ENCODE measurements at places on chromosomes 7 and 10. TPM values are rescaled to one million over a fixed set of nuclear protein-coding genes. Genes with fewer than 3 reads are reported as not detected.

HTR7 gene
- total RNA-seq: 7.3 TPM

GRCh38 chr10:78934532-78934898 is 134.3 kb upstream of the ZMIZ1 start:
- no peak for DNase-seq

DNA sequence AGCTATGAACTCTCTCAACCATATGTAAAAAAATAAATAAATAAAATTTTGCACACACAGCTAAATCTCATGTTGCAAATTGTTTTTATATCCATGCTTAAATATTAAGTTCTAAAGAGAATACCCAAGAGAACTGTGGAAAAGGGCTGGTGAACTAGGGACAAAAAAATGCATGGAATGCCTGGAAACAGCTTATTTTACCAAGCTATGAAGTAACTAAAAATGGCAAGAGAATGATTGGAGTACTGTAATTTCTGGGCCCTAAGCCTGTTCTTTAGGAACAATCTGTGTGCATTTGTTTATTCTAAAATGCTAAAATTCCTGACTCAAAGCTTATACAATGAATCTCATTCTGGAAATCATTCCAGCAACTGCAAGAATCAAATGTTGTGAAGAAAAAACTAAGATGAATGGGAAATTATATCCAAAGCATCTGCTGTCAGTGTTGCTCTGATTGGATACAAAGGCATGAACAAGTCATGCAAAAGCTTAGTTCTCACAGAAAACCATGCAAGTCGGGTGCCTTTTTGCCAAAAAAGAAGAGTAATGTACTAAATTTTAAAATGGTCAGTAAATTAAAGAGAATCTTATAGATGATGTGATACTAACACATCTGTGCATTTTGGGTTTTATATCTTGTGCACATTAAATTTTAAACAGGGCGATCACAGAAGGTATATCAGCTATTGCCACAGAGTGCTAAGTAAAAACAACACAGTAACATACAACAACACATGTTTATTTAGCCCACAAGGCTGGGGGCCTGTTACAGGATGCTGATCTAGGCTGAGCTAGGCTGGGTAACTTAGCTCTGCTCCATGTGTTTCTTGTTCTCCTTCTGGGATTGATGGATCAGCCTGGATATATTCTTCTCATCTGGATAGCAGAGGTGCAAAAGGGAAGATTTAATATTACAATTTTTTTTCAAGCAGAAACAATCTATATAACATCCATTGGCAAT is 453.5 kb upstream of the SEMA3A start:
- DNase-seq: no peak

DNA sequence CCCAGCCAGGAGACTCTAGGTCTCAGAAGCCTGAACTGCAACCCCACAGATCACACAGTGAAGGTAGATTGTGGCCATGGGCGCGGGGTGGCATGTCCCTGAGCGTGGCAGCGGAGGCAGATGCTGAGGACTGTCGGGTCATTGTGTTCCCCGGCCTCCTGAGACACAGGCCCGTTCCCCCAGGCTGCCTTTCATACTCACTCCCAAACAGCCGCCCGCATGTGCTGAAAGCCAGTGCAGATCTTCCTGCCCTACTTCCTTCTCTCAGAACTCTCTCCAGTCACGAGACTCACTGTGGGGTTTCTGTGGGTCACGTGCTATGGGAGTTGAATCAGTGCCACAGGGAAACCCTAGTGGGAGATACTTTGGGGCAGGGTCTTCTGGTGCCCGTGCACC is 48.0 kb downstream of the ZNF467 start:
- DNase-seq: no peak

SLC29A3 gene
- 11.7 TPM for total RNA-seq

DNA sequence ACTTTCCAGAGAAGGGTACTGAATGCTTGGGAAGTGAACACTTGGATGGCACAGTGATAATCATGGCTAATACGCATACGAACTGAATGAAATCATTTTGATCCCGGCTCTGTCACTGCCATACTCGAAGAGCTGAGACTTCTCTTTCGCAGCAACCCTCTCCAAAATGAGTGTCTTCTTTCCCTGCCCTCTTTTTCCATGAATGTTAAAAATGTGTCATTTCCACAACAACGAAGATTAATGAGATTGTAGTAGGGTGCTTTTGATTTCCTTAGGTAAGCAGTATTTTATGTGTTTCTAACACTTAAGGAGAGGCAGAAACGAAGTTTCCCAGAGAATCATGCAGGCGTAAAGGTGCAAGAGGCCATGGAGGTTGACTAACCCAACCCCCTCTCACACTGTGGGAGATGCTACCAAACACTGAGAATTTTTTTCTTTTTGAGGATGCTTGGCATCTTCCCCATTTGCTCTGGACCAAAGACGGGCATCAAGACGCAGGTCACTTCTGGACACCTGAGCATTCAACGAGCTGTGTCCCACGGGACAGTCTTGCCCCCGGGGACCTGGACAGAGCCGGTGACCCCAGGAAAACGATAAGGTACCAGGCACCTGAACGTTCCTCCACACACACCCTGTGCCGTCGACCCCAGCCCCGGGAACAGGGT is 823 bp downstream of the COPG2 start:
- DNase-seq: no peak

GRCh38 chr7:150368884-150369747 is 494 bp downstream of the REPIN1 start:
- peak; percentile 80 for DNase-seq

MALRD1 gene
- total RNA-seq: 0.28 TPM

- DNase-seq: no peak
These were observed 56.1 kb downstream of the ATAD1 start for GRCh38 chr10:87761892-87762291.

- no peak for DNase-seq
These were observed 141.3 kb upstream of the FZD8 start for GRCh38 chr10:35783305-35783838.

DNA sequence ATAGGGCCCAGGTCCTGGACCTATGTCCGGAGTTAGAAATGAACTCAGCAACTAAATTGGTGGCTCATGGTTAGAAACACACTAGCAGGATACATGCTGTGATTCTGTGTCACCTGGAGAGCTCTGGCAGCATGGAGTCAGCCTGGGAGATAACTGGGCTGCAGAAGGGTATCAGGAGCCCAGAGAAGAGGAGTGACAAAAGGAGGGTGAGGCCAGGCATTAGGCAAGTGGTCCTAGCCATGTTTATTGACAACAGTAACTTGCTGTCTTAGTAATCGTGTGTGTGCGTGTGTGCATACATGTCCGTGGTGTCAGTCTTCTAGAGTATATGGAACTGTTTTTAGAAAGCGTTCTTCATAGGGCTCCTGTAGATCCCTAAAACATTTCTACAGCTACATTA is 157.5 kb upstream of the PHYHIPL start:
- DNase-seq: no peak

DNA sequence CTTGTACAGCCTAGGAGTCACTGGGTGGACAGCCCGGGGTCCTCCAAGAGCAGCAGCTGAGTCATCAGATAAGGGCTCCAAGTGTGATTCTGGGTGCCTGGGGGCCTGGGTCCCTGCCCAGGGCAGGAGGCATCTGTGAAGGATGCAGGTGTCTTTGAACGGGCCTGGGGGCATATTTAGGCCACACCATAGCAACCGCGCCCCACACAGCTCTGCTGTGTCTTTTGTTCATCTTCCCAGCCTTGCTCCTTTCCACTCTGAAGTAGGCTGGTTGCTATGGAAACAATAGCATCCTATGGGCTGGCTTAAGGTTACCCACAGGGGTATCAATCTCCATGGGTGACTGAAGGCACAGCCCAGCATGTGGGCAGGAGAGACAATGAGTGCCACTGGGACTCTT is 324.7 kb downstream of the TCERG1L start:
- DNase-seq: no peak

HOXA13 gene
- total RNA-seq: not detected

DNA sequence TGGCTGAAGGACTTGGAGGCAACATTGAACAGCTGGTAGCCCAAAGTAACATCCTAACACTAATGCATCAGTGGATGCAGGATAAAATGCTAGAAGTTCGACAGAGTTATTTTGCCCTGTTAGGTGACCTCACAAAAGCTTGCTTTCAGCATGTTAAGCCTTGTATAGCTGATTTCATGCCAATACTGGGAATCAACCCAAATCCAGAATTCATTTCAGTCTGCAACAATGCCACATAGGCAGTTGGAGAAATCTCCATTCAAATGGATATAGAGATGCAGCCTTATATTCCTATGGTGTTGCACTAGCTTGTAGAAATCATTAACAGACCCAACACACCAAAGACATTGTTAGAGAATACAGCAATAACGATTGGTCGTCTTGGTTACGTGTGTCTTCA is 62.9 kb downstream of the CCSER2 start:
- DNase-seq: no peak

TMEM270 gene
- not detected for total RNA-seq

AASS gene
- 41.9 TPM for total RNA-seq

GRM3 gene
- not detected for total RNA-seq

DNA sequence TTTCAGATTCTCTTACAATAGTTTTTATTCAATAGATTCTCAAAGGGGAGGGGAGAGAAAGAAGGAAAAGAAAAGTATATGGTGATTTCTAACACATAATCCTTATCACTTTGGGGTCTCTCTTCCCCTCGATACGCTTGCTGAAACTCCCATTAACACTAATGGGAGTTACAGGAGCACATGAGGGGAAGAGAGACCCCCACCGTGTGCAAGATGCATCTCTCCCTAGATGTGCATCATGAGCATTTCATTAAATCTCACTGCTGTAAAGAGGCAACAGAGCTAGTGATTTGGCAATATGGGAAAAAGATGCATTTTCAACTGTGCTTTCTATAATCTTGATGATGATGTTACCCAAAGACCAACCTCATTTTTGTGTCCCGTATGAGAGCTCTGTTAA is 177.4 kb downstream of the SKAP2 start:
- DNase-seq: no peak

DNA sequence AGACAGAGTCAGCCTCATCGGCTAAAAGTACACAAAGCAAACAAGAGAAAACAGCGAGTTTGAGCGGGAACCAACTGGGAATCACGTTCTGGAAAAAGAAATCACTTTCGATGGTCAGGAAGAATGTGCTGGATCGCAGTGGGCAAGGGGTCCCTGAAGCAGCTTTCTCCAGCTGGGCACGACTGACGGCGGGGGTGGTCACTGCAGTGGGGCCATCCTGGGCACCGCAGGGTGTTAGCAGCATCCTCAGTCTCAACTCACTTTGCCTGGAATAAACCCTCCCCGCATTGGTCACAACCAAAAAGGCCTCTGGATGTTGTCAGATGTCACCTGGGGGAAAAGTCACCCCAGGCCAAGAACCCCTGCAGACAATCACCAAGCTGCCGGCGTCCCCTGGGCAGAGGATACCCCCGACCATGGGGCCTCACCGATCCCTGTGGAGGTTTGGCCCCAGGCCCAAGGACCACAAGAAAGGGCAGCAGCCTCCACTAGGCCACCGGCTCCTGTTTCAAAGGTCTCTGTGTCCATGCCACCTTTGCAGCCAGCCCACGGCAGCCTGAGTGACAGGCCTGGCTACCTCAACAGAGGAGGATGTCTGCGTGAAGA is 42.9 kb downstream of the EBF3 start:
- no peak for DNase-seq

GRCh38 chr7:66082886-66083415 is 7.3 kb downstream of the ASL start:
- no peak for DNase-seq

Data from endothelial cell (in vitro differentiated cells).